ENCODE measurements at places on chromosomes 16 and 17. TPM values are rescaled to one million over a fixed set of nuclear protein-coding genes. Genes with fewer than 3 reads are reported as not detected.

DNA sequence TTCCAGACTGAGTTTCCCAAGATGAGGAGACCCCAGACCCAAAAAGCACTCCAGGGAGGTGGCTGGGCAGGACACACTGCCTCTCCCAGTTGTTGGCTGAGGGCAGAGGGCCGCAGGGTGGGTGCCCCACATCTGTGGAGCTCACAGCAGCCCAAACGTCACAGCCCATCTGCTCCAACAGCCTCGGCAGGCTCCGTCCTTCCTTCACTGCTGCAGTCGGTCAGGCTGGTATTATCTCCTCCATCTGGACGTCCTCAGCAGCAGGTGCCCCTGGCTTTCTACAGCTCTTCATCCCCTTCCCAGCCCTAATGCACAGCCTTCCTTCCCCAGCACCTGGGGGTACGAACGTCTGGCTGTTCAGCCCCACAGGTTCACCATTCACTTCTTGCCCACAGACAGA is 55.2 kb downstream of the PRMT7 start:
- no peak for DNase-seq

GRCh38 chr16:5837007-5837670 is 739.5 kb upstream of the EEF2KMT start:
- DNase-seq: no peak

GRCh38 chr16:50448522-50448921 is 79.7 kb upstream of the BRD7 start:
- DNase-seq: no peak

- no peak for DNase-seq
Observed at GRCh38 chr17:7139400-7139799, 24.8 kb upstream of the ASGR2 start.

DNA sequence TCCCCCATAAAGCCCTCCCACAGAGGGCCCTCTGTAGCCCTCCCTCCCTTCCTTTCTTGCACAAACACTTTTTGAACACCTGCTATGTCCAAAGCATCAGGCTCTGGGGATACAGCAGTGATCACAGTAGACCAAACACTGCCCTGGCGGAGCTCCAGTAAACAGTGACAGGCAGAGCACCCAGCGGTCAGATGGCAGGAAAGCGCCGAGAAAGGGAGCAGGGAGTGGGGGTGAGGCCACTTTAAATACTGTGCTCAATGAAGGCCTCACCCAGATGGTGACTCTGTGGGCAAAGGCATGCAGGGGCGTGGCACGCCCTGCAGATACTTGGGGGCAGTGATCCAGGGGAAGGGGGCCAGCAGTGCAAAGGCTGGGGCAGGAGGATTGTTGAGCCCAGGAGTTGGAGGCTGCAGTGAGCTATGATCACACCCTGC is 7.6 kb downstream of the PRR29 start:
- DNase-seq: no peak

DNA sequence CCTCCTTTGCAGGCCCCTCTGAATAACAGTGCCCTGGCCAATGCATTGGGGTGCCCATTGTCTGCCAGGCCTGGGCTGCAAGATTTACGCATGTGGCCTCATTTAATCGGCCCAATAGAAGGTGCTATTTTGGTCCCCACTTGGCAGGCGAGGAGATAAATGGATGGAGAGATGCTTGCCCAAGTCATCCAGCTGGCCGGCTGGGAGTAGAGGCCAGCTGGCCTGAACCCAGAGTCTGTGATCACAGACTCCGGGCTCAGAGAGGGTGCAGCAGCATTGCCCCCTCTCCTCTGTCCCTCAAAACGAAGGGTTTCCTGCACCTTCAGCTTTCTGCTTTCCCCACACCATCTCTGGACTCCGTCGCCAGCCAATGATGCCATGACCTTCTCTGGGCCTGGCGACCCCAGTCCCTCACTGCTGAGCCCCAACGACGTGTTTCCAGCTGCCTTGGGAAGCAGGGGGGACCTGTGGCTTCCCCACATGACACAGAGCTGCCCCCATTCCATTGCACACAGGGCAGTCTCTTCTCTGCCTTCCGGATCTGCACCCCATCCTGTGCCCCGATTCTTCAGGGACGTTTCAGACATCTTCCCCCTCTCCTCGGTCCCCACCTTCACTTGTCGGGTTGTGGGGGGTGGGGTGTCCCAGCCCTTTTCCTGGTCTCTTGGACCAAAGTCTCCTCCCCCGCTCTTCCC is 3.5 kb upstream of the ADGRG1 start:
- DNase-seq: no peak

DNA sequence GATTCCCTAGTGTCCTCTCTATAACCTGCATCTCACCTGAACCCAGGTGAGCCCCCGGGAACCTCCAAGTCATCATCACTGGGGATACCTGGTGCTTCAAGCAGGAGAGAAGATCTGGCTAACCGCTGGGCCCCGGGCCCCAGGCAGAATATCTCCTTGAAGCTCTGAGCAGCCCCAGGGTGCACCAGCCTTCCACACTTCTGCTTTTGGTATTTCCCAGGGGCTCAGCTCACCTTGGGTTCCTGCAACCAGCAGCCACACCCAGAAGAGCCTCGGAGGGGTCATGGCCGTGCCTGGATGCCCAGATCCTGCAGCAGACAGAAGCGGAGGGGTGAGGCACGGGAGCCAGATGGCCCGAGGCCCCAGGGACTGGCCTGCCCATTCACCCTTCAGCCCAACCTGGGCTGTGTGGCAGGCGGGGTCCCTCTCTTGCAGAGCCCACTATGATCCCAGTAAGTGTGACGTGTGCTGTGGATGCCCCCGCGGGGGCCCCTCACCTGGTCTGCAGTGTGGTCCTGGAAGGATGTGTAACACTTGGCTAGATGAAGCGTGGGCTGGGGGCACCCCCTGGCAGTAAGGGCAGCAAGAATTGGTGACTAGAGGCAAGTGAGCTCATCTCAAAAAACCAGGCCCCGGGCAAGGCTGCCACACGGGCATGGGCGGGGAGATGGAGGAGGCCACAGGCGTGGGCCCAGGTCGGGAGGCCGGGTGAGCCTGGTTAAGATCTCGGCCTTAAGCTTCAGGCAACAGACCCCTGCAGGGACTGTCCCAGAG is 2.6 kb downstream of the LGALS3BP start:
- DNase-seq: no peak

GRCh38 chr16:9846362-9847099 is 335.7 kb downstream of the GRIN2A start:
- DNase-seq: no peak

DNA sequence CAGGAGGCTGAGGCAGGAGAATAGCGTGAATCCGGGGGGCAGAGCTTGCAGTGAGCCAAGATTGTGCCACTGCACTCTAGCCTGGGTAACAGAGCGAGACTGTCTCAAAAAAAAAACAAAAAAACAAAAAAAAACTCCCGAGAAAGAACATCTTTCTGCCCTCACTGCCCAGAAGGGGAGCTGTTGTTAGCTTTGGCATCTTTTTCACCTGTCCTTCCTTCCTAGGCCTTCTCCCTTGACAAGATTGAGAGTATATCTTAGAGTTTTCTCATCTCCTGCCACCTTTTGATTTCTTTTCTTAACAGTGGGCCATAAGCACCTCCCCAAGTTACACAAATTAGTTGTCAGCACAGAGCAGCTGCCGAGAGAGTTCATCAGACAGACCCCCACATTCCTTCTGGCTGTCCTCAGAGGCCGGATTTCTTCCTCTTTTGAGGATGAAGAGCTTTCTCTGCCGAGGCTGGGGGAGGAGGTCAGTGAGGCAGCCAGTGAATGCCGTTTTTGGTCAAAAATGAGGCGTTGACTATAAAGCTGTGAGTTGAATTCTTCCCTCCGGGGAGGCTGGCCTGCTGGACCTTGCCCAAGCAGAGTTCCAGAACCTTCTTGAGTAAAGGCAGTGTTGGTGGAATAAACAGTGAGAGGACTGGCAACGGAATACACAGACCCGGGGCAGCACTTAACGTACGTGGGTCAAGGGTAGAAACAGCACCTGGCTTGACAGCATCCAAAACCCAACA is 127.0 kb downstream of the ABCC6 start:
- DNase-seq: no peak

GRCh38 chr16:73756289-73757178 is 540.1 kb upstream of the PSMD7 start:
- DNase-seq: no peak

DNA sequence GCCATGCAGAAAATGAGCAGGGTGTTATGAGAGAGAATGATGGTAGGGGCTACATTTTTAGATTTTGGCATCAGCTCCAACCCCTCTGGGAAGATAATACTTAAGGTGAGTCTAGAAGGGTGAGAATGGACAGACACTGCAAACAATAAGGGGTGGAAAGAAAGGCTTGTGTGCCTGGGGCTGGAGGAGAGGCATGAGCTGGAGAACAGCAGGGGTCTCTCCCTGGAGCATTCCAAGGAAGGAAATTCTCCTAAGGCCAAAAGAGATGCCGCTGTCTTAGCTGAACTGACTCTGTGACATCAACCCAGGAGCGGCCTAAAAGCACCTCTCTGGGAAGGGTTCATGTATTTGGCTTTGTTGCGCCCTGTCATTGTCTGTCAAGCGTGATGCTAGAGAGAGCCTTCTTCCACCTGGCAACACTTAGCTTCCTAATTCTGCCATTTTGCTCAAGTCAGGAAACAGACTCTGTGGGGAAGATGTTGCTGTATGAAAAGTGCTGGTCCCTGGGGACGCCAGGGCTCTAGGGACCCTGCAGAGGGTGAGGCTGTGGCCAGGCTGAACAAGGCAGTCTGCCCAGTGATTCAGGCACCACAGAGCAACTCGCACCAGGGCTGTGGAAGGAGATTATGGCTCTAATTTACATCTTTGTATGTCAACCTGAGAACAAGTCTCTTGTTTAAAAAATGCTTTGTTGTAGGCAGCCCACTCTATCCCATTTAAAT is 225.7 kb downstream of the CBLN1 start:
- no peak for DNase-seq

- DNase-seq: no peak
Observed at GRCh38 chr17:79340333-79341221, 266.0 kb downstream of the ENGASE start.

DNA sequence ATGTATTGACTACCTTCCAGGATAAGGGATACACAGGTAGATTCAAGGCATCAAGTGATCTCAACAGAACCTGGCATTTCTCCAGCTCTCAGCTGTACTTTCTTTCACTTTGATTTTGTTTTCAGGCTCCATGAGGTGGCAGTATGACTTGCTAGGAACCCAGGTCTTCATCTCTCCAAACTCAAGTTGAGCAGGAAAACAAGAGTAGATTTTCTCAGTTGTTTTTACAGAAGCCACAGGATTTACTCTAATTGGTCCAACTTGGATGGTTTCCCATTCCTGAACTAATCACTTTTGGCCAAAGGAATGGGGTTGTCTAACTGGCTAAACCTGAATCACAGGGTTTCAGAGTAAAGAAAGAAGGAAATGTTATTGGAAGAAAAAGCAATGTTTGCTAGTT is 146.6 kb downstream of the TRIM37 start:
- no peak for DNase-seq

DNA sequence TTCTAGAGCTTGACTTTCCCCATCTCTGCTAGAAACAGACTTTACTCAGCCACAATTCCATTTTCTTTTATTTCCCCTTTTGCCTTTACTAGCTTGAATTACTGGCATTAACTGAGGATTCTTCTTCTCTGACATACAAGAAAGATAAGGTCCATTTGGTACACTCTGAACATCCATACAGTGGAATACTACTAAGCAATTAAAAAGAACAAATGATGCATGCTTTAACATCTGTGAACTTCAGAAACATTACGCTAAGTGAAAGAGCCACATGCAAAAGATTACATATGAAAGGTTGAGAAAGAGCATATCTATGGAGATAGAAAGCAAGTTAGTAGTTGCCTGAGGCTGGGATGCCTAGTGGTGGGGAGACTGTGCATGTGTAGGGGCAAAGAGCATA is 130.9 kb downstream of the PPM1E start:
- DNase-seq: no peak

- DNase-seq: no peak
Observed at GRCh38 chr16:54164789-54165173, 121.8 kb downstream of the IRX3 start.

GRCh38 chr16:53848950-53849349 is 145.0 kb downstream of the FTO start:
- no peak for DNase-seq

DNA sequence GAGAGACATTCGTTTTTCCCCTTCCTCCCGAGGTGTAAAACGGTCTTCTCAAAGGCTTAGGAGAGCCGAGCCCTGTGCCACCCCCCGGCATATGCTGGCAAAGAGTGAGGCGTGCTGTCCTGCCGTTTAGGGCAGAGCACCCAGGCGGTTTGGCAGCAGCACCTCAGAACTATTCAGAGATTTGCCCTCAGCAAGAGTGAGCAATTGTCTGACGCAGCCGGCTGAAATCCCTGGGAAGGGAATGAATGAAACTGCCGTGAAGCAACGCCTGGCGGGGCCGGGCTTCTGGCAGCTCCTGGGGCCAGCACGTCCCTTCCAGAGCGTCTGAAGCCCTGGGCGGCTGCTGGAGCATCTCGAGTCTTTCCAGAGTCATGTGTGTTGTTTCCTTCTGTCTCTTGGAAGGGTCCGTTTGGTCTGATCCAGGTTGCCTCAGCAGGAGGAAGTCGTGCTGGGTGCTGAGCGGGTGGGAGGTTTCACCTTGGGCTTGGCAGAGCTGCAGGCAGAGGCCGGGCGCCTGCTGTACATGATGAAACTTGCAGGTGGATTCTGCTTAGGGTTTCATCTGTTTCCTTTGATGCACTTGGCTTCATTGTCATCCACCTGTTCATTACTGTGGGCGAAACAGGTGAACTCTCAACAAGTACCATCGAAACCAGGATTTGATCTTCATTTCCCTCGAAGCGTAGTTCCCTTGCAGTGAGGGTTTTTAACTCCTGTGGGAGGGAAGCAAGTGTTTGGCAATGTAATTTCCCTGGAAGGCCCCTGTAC is 35.4 kb downstream of the TBCD start:
- DNase-seq: no peak

GRCh38 chr16:1155353-1156054 is 2.6 kb downstream of the CACNA1H start:
- no peak for DNase-seq

GRCh38 chr17:50115756-50116155 is 14.2 kb downstream of the SAMD14 start:
- no peak for DNase-seq

- no peak for DNase-seq
Observed at GRCh38 chr17:82933911-82934310, 94.1 kb upstream of the ZNF750 start.

DNA sequence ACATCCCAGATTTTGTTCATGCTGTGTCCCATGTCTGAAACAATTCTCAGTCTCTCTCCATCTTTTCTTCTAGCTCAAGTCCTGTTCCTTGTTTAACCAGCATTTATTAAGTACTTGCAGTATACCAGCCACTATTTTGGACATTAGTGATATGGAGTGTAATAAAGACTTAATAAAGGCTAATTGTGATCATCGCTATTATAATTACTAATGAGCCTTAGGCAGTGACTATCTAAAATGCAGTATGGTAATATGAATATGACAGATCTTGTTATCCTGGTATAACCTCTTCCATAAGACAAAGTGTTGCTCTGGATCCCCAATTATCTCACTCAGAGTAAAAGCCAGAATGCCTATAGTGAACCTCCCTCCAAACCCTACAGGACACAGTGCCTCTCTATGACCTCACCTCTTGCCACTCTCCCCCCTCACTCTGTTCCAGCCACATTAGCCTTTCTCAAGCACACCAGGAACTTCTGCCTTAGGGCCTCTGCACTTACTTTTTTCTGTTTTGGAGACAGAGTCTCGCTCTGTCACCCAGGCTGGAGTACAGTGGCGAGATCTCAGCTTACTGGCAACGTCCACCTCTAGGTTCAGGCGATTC is 1.8 kb upstream of the FLOT2 start:
- DNase-seq: no peak

CYLD gene
- 11.8 TPM for polyA plus RNA-seq

TERB1 gene
- polyA plus RNA-seq: not detected

G6PC1 gene
- polyA plus RNA-seq: not detected

CCT6B gene
- 0.67 TPM for polyA plus RNA-seq

WRAP53 gene
- 10.4 TPM for polyA plus RNA-seq

HNF1B gene
- not detected for polyA plus RNA-seq

KREMEN2 gene
- polyA plus RNA-seq: not detected

KRTAP2-1 gene
- polyA plus RNA-seq: not detected

PTX4 gene
- polyA plus RNA-seq: not detected
